AG08395 (cell line): ENCODE measurements at places on chromosomes 13 and 19.

- no peak for DNase-seq
Observed at GRCh38 chr13:62643007-62643483, 1227.4 kb upstream of the PCDH20 start.

GRCh38 chr13:107293924-107294323 lies 726.0 kb upstream of the ARGLU1 start:
- no peak for DNase-seq

DNA sequence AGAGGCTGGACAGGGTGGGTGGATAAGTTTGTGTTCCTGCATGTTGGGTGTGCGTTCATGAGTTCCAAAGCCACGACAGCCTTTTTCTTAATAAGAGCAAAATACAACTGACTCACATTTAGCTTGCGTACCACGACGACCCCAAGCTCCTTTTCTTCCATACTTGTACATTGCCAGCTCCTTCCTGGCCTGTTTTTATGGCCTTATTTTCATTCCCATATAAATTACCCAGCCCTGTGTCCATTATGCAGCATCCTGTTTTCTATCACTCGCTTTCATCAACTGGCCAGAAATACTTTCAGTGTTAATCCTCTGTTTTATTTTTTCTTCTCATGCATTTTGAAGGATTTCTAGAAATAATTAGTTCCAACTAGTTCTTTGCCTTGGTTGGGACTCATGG lies 499.1 kb downstream of the FOXO1 start:
- DNase-seq = no peak

DNA sequence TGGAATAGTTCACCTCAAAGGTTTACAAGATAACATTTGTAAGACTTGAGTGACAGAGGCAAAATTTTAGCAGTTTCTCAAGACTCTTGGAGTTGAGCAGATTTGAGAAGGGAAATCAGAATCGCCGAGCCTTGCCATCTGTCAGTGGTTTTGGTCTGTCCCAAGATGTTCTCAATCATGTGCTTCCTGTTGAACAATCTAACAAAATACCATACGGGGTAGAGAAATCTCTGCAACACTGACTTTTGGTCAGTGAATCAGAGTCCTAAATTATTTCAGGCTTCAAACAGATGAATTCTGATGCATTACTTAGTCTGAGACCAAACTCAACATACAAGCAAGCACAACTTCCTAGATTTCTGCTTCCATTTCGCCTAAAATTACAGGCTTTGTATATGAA lies 3.8 kb downstream of the KCTD12 start:
- peak; percentile 50 for DNase-seq

- DNase-seq = no peak
Observed at GRCh38 chr13:113739527-113740285, 19.3 kb upstream of the TMEM255B start.
